ENCODE measurements at places on chromosomes 7 and 10.

- no peak for DNase-seq
Observed at GRCh38 chr7:117665368-117665767, 185.5 kb downstream of the CFTR start.

DNA sequence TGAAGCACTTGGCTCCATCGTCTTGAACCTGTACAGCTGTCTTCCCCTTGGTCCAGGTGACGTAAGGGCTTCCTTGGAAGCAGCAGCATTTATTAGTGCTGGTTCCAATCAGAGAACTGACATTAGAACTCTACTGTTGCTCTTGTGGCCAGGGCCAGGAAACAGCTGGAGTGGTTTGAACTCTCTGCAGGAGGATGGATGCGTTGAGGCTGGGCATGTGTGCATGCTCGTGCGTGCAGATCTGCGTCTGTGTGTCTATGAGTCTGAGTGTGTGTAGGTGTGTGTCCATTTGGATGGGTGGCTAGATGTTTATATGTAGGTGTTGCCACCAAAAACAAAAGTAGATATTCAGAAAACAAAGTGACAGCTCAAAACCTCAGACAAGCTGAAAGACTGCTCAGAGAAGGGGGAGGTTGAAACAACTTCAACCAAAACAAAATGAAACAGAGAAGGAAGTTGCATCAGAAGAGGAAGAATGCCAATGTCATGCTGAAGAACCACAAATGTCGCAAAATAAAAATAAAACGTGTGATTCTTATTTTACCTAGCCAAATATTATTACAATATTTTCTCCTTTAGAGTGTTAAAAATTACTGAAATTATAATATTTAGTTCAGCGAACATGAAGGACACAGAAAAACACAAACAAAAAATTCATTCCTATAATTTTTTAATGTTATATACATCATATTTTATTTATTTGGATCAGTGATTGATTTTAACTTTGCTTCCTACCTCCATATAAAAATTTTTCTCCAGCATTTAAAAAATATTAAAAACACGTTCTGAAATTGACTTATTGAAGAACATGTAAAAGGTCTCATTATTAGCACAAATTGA lies 96.1 kb upstream of the MKLN1 start:
- peak; percentile 16 for DNase-seq

DNA sequence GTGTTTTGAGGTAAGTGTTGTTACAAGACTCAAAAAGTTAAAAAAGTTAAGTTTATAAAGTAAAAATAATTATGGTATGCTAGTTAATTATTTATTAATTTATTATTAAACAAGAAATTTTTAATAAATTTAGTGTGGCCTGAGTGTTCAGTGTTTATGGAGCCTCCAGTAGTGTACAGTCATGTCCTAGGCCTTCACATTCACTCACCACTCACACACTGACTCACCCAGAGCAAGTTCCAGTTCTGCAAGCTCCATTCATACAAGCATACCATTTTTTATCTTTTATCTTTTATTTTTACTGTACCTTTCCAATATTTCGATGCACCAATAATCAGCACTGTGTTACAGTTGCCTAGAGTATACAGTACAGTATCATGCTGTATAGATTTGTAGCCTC lies 381.2 kb upstream of the MGMT start:
- DNase-seq: no peak

DNA sequence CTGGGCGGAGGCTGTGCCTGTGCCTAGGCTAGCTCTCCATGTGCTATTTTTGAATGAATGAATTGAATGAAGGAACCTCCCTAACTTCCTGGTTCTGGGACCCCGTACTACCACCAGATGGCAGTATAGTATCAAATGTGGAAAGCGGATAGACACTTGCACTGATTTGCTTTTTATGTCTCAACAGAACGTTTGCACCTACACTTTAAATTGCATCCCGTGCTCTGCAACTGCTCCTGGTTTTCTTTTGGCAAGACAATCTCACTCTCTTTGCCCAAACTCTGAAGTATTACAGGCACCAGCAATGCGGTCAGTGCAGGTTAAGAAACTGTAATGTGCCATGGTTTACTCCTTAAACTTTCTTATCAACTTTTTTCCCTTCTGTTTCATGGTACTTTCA lies 6.5 kb downstream of the FZD8 start:
- DNase-seq: no peak

GRCh38 chr10:12995425-12995861 lies 6.1 kb downstream of the CCDC3 start:
- no peak for DNase-seq

GRCh38 chr7:148172920-148173319 lies 417.6 kb upstream of the C7orf33 start:
- no peak for DNase-seq

Measured in AG09309 (cell line).